ENCODE measurements at places on chromosomes 3 and 15.

DNA sequence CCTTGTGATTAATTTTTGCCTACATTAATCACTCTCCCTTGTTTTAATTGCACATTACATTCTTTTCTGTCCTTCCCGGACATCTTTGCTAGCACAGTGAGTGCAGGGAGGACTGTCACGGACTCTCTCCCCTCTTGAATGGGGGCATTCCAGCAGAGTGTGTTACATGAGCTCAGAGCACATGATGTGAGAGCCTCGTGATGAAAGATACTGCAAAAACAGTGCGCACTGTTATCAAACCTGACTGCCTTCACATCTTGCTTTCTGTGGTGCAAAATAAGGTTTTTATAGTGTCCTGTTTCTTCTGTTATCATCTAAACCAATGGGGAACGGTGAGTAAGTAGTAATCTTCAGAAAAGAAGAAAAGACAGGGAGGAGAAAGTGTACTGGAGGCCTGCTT is 167.5 kb downstream of the PGPEP1L start:
- no peak for DNase-seq

- DNase-seq, result no peak
Observed at GRCh38 chr3:182487143-182487542, 306.2 kb upstream of the ATP11B start.

DNA sequence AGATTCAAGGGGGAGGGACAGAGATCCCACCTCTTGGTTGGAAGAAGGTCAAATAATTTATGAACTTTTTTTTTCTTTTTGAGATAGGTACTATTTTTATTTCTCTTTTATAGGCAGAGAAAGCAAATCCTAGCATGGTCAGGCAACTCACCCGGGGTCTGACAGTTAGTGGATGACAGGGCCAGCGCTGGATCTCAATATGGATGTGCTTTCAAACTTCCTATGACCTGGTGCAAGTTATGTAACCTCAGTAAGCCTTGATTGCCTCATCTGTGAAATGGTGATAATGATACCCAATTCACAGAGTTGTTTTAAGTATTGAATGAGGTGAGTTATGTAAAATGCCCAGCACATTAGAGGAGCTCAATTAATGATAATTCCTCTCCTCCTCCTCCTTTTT is 86.8 kb upstream of the MEF2A start:
- DNase-seq, result no peak

- DNase-seq, result no peak
Observed at GRCh38 chr15:51390241-51390965, 48.9 kb downstream of the GLDN start.

DNA sequence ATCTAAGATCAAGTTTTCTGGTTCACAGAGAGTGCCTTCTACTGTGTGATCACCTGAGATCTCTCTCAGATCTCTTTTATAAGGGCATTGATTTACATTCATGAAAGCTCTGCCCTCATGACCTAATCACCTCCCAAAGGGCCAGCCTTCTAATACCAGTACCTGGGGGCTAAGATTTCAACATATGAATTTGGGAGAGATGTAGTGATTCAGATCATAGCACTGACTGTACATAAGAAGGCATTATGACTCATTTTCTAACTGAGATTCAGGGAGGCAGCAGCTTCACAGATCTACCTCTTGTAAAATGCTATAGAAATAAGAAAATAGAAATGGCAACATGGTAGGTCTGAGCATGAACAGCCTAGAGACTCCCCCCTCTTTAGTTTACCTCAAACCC is 39.6 kb downstream of the VGLL3 start:
- DNase-seq, result no peak

DNA sequence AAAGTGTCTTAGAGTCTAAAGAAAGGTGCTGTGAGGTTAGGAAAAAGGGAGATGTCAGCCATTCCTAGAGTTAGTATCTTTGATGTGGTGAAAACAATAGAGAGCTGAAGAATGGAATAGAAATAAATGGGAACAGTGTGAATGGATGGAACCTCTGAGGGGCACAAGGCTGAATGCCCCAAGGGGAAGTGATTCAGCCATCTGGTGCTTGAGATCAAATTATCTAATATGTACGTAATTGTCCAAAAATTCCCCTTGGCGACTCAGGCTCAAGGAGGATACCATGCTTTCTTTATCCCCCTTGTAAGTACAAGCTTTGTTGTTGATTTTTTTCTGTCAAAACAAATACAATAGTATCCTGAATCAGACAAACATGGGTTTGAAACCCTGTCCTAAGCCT is 361.6 kb downstream of the LSAMP start:
- DNase-seq, result no peak

DNA sequence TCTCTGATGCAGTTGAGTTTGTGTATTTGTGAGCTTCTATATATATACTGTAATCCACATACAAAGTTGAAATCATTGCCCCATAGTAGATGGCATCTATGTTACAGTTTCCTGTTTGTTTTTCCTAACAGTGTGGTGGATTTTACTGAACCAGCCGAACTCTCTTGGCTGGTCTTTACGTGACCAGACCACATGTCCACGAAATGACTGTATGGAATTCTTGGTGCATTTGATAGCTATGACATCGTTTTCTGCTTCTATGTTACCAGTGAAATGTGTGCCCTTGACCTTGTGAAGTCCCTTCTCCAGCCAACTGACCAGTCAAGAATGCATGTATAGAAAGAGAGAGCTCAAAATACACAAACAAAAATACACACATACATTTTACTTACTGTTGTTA is 1.8 kb downstream of the KCNMB2 start:
- no peak for DNase-seq

DNA sequence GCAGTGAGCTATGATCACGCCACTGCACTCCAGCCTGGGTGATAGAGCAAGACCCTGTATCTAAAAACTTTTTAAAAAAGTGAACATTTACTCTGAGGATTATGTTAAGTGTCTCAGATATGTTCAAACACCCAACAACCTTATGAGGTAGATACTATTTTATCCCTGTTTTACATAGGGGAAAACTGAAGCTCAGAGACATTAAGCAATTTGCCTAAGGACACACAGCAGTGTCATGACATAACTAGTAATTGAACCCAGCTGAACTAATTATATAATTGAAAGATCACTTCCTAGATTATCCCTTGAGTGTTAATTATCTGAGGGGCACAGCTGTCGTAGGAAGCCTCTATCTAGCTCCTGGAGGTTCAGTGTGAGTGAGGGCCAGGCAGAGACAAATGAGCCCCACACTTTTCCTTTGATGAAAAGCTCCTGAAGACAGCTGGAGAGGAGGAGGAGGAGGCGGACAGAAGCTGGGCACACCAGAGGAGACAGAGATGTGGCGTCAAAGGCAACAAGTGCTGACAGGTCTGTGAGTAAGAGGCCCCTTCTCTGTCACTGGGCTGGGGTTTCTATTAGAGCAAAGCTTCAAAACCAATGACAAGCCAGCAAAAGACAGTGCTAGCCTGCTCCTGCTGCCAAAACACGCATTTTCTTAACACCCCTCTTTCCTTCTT is 20.5 kb downstream of the TRH start:
- DNase-seq, result no peak

DNA sequence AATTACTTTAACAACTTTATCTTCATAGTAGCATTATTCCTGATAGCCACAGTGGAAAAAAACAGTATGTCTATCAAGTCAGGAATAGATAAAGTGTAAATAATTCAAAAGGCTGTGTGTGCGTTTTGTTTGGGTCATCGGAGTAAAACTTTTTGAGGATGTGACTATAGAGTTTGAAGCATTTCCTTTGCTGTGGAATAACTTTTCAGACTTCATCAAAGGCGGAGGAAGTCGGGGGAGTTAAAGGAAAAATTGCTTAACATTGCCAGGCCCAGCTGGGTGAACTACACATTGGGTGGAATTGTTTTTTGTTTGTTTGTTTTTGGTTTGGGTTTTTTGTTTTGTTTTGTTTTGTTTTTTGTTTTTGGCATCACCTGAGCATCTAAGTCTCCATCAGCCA is 70.4 kb upstream of the CRTC3 start:
- no peak for DNase-seq

DNA sequence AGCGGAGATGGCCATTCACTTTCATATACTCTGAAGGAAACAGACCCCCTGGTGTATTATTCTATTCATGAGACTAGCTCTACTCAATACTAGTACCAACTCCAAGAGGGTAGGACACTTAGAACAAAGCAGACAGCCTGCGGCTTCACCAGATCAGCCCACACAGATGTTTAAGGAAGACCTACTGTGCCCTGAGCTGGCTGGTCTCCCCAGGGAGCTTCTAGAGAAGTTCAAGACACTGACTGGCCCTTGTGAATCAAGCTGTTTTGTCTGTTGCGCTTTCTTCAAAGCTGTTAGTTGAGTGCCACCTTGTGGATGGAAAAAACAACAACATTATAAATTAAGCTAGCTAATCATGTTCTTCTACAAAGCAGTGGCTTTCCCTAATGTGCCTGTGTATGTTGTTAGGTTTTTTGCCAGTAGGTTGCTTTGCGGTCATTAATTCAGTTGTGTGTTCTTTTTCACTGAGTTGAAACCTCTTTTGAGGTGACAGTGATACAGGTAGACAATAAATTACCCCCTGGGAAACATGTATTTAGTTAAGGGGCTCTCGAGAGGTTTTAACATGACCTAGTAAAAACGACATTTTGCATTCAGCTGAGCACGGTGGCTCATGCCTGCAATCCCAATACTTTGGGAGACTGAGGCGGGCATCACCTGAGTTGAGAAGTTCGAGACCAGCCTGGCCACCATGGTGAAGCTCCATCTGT is 64.2 kb upstream of the MYZAP start:
- DNase-seq, result peak; percentile 80

- no peak for DNase-seq
Observed at GRCh38 chr3:176439729-176440128, 757.6 kb downstream of the TBL1XR1 start.

GRCh38 chr3:115348412-115348811 is 201.3 kb upstream of the ZBTB20 start:
- no peak for DNase-seq

DNA sequence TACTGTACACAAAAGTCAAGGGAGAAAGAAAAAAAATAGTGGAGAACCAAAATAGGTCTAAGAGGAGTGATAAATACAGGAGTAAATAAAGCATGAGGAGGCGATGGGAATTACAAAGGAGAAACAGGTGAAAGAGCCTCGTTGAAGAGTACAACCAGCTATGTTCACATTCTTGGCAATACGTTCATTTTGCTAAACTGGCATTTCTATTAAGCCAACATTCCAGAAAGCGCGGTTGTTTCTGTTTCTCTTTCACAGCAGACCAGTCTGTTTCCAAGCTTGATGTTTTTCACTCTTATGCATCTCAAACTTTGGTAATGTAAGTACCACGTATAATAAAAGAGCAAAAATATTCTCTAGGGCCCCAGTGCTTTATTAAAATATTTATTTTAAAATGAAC is 74.5 kb downstream of the NSUN3 start:
- DNase-seq, result no peak

DNA sequence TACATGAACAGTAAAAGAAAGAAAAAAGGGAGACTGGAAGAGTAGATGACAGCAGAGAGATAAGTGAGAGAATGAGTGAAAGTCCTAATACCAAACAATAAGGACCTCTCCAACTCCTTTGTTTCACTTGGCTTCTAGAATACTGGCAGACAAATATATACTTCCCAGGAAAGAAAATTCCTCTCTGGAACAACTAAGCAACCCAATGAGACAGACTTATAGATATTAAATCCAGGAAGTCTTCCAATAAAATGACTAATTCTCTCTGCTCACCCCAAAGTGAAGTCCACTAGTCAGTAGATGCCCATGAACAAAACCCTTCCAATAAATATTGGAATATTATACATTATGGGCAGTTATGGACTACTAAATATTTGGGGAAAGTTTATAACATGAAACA is 114.2 kb downstream of the NEDD4 start:
- DNase-seq, result no peak

DNA sequence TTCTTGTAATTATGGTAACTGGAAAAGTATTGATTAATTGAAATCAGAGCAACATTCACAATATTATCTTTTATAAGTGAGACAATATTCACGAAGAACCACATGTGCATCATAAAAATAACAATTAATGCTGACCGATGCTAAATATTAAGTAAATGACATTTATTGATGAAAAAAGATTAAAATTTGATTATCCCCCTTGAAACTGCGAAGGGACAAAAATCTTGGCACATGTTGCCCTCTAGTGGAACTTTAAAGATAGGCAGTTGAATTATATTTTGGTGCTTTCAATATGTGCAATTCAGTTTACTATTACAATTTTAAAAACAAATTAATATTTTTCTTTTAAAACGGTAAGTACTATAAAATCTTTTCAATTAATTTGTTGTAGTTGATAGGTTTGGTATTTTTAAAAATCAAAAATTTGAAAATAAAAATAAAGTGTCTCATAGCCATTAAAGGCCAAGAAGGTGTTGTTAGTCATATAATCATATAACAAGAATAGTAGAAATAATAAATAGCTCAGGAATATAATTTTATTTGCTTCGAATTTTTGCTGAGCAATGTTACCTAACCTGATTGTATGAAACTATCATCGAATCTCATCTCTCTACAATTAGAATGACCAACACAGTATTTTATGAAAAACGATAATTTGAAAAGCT is 270.2 kb downstream of the ROBO1 start:
- DNase-seq, result no peak

GRCh38 chr3:50373146-50374051 is 14.1 kb upstream of the TMEM115 start:
- no peak for DNase-seq

- DNase-seq, result no peak
Observed at GRCh38 chr3:170889132-170889531, 19.1 kb upstream of the RPL22L1 start.

DNA sequence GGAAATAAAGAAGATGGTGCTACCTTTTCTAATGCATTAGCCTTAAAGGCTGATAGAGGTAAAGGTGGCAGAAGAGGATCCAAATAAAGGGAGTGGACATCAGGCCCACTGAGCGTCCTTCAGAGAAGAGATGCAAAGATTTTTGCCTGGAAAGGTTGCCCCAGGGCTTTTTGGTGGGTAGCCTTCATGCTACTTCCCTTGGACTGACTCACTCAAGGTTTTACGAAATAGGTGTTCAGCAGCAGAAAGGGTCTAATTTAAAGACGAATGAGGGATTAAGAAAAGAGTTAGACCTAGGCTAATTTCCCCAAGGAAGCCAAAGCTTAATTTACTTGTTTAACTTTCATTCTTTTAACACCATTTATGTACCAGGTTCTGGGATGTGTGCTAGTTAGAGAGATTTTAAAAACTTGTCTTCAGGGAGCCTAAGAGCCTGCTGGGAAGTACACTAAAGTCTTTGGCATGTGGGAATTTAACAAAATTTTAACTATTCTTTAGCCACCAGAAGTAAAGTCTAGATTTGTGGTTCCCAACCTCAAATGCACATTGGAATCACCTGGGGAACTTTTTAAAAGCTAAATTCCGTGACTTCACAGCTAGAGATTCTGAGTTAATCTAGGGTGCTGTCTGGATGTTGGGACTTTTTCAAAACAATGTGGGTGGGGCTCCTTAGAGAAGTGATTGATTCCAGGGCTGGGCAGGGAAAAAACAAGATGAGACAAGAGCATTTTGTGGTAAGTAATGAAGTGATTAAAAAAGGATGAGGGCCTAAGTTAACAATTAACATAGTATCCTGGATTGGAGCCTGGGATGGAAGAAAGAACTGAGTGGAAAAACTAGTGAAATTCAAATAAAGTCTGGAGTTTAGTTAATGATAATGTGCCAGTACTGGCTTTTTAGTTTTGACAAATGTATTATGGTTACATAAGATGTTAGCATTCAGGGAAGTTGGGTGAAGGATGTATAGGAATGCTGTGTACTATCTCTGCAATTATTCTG is 3.4 kb downstream of the IL20RB start:
- DNase-seq, result no peak
